Stomach (tissue), 19 donors: ENCODE measurements at places on chromosomes 1 and 21. TPM values are rescaled to one million over a fixed set of nuclear protein-coding genes. Genes with fewer than 3 reads are reported as not detected.

Gene ADGRB2
- polyA plus RNA-seq = 0.61 TPM

Gene KCNT2
- 0.95 TPM for polyA plus RNA-seq

Gene LCE3E
- not detected for polyA plus RNA-seq

Gene LCE2B
- not detected for polyA plus RNA-seq

Gene ZBTB21
- 4.7 TPM for polyA plus RNA-seq

Gene LCE2A
- not detected for polyA plus RNA-seq

Gene SFT2D2
- 4.0 TPM for polyA plus RNA-seq

Gene TCP10L
- polyA plus RNA-seq = not detected

Gene FCER1G
- 50.6 TPM for polyA plus RNA-seq

Gene MYCBP
- 33.0 TPM for polyA plus RNA-seq

Gene KRTAP13-2
- not detected for polyA plus RNA-seq

Gene TRNP1
- polyA plus RNA-seq = 121 TPM

Gene CD244
- 0.15 TPM for polyA plus RNA-seq

Gene DNAJC16
- polyA plus RNA-seq = 1.8 TPM
